ENCODE measurements at places on chromosomes 5 and 9.

GRCh38 chr9:109887079-109887478 lies 107.1 kb downstream of the PALM2AKAP2 start:
- no peak for DNase-seq

DNA sequence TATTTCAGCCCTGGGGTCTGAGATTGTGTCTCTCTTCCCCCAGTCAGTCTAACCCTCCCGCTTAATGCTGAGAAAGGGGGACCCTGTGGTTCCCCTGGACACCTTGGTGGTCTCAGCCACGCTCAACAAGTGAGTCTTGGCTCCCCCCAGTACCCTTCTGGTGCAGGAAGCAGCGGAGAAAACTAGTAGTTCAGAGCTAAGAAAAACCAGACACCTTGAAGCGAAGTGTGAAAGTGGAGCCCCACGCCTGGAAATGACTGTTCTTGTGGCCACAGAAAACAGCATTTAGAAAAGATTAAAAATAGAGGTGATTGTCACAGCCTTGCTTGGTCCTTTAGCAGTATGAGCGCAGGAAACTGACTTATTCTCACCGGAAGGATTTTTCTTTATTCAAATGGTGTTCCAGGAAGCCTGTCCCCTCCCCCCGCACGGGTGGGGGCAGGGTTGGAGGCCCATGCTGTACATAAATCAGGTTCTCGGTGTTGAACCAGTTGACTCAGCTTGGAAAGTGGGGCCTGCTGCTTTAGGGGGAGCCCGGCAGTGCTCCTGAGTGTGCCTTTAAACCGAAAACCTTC lies 8.1 kb downstream of the ARPC5L start:
- peak; percentile 84 for DNase-seq

- DNase-seq: no peak
Measured at GRCh38 chr5:73387149-73387591, 61.4 kb downstream of the FOXD1 start.

DNA sequence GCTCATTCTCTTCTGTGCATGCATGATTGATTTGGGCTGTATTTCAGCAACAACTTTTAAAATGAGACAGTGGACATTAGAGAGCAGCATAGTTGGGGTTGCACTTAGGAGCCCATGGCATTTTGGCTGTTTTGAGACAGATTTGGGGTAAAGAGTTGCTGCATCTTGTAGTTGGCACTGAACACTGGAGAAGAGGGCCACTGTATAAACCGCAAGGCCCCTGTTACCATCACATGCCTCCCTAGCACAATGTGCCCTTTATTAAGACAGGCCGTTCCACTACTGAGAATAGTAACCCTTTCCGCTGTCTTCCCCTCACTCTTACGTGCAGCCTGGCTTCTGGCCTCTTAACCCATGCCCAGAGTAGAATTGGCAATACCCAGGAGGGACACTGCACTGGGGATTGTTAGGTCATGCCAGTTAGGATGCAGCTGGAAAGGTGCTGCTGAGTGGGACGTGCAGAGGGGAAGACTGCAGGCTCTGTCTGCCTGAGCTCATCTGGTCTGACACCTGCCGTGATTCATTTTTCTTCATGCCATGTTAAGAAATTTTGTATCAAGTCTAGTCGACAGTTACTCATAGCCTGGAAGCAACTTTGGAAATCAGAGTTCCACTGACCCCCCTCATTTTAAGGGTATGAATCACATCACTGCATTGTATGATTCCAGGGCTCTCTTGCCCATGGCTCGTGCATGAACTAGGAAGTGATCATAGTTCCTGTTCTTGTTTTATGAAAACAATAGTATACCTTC lies 146.9 kb upstream of the DMRT1 start:
- no peak for DNase-seq

GRCh38 chr5:78293851-78294247 lies 649 bp downstream of the AP3B1 start:
- no peak for DNase-seq

DNA sequence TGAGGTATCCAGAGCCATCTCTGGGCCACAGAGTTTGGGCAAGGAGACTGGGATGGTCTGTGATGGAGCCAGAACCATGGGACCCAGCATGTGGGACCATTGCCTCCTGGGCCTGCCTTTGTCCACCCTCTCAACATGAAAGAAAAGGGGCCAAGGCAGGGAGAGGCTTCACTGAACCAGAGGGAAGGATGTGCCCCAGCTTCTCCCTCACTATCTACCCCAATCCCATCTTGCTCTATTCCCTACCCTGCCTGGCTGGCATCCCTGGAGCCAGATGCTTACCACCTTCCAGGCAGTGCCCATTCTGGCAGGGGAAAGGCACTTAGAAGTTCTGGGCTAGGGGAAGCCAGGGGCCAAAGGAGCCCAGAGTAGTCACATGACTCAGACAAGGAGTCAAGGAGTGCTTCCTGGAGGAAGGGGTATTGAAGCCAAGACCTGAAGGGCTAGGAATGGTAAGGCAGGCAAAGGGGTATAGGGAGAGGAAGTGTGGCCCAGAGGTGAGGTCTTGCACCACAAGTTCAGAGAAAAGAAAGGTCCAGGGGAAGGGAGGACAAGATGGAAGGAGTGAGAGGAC lies 9.8 kb downstream of the PDLIM4 start:
- no peak for DNase-seq

DNA sequence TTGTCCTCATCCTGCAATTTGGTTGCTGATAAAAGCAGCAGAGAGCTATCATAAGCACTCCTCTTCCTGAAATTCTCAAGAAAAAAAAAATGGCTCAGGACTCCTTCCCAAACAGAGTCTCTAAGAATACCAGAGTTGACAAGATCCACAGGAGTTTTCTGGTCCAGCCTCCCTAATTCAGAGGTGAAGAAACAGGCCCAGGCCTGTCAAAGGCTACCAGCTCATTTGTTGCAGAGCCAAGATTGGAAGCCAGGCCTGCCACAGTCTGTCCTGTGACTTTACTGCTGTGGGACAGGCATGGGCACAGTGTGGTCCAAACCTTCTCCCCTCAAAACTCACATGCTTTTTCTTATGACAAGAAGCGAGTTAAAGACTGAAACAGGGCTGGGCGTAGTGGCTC lies 41.5 kb downstream of the NIPSNAP3B start:
- DNase-seq: no peak

DNA sequence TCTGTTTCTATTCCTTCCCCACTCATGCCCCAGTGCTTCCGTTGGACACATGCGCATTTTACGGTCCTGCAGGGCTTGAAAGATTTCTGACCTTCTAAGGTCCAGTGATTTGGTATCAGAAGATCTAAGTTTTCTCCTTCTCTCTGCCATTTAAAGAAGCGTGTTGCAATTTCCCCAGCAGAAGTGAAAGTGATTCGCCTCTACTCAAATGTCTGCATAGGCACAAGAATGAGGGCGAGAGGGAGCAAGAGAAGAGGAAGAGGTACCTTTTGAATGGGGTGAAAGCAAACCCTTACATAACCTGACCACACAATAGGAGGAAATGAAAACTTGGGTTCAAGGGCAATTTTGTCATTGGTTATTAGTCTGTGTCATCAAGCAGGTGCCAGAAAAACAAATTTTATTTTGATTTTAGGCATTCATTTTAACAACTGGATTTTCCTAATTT lies 31.7 kb upstream of the NR3C1 start:
- DNase-seq: no peak

DNA sequence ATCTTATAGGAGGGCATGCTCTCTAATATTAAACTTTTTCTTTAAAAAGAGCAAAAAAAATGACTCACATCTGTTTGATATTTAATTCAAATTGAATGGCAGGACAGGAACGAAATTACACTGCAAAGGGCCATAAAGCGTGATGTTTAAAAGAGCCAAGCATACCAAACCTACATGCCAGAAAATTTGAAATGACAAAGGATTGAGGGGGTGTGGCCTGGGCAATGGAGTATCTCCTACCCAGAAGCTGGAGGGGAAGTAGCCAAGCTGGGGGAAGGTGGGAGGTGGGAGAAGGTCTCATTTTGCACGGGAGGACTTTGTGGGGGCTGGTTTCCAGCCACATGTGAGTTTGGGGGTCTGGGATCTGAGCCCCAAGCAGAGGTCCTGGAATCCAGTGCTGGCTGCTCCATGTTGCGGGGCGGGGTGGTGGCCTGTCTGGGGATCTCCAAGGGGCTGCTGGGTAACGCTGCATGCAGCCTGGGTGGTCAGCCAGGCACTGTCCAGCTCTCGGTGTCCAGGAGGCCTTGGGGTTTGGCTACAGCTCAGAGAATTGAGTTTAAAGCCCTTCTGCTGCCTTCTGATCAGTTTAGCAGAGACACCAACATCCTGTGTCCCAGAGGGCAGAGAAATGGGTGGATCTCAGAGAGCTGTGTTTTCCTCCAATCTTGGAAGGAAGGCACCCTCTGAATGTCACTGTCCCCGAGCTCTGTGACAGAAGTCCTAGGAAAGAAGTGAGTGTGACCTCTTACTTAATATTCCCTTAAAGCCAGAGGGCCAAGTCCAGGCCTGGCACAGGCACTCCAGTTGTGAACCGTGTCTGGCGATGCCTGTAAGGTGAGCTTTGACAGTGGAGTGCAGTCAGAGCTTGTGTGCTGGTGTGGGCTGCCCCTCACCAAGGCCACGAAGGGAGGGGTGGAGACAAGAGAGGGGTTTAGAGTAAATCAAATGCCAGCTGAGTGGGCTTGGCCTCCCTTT lies 7.6 kb downstream of the DCANP1 start:
- no peak for DNase-seq

DNA sequence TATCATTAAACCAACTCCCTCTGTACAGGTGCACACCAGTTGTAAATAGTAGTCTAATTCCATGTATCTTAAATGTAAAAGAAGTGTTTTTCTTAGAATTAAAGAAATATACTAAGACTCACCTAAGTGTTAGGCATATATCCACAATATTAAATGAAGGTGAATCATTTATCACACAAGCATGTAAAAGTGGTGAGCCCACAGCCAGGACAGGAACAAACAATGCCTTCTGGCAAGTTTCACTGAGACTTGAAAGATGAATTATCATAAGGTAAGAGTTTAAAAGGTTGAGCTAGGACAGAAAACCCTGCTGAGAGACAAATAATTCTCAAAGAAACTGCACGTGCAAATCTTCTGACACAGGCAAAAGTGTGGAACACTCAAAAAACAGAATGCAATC lies 832.5 kb downstream of the TAF11L14 start:
- no peak for DNase-seq

DNA sequence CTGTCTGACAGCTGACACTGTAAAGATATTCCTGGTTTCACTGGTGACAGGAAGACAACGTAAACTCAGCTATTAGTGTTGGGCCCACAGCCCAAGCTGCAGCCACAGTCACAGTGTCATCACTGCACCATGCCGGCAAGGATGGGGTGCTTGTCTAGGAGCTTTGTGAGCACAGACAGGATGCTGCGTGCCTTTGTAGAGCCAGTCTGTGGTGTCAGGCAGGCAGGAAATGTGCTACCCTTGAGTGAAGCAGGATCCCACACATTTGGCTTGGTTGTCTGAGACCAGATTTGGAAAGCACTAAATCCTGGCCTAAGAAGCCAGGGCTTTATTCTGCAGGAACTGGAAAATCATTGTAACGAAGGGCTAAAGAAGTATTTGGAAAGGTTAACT lies 121.6 kb upstream of the ADAMTS16 start:
- DNase-seq: no peak

- DNase-seq: no peak
Measured at GRCh38 chr9:96158909-96159575, 142.9 kb downstream of the HSD17B3 start.

GRCh38 chr9:78807286-78807685 lies 510.4 kb downstream of the PSAT1 start:
- no peak for DNase-seq

DNA sequence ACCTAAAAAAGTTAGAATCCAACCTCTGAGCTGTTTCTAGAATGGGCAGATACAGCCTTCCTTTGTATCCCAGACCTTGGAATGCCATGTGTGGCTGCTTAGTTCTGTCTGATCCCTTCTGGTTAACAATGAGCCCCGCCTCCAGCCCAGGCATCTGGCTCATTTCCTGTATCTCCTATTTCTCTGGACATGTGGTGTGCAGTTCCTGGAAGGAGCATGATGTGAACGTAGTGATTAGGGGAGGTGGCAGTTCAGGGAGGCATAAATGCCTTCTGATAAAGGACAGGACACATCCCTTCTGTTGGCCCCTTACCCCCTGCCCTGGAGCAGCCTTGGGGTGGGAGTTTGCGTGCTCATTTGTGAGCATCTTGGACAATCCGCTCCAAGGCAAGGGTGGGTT lies 243.0 kb downstream of the ZSWIM6 start:
- DNase-seq: no peak

DNA sequence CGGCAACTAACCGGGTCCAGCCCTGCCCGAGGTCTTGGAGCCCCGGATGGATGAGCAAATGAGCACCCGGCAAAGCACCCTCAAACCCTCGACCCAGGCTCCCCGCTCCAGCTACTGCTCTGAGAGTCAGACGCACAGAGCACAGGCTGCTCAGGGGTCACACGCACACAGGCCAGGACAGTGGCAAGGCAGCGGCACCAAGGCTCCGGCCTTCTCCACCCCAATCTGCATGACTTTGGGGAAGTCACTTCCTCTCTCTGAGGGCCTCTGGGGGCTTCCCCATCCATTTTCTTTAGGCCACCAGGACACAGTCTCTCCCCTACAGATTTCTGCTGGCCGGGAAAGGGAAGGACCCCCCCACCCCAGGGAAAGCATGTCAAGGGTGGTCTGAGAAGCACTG lies 18.0 kb downstream of the LHX2 start:
- DNase-seq: no peak

- no peak for DNase-seq
Measured at GRCh38 chr5:17056141-17056631, 120.1 kb upstream of the MYO10 start.

GRCh38 chr9:101176384-101176783 lies 147.9 kb downstream of the PLPPR1 start:
- DNase-seq: no peak

DNA sequence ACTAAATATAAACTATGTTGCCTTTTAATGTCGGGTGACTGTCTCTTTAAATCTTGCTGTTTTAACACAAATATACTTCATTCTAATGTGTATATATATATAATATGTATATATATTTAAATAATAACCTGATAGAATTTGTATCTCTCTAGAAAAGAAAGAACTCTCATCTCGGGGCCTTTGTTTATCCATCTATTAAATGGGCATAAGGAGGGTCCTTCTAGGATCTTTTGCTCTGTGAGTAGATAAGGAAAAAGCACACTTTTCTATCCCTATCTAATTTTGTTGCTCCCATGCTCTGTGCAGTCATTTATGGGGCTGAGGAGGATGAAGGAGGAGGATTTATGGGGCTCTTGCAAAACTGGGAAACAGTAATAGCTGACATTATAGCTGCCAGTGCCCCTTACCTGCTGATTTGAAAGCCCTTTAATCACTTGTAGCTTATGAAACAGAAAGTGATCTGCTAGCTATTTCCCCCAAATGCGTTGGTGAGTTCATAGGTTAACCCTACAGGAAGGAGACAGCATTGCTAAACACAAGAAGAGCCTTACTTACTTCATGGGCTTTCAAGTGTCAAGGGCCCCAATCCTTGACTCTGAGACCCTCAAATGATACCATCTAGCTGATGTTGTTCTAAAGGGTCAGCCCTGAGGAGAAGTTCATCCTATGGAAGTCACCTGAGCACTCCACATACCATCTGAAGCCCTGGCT lies 5.8 kb upstream of the PPARGC1B start:
- no peak for DNase-seq

All from stimulated activated CD4-positive, alpha-beta T cell treated with anti-CD3 and anti-CD28 coated beads, Interleukin-4, amount 100 ng/mL, for 48 hours (primary cell).